ENCODE measurements at places on chromosomes 2 and 18.

DNA sequence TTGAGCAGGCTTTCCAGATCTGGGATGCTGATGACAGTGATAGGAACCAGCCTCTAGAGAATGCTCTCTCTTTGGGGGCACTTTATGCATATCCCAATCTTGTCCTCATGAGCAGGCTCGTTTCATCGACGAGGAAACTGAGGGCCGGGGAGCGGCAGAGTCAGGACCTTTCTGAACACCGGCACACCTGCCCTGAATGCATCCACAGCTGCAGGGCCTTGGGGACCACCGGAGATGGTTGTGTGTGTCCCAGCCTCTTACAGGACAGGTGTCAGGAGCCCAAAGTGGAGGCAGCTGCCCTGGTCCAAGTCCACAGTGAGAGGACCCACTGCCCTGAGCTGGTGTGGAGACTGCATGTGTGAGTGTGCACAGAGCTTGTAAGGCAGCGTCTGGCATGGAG lies 47.6 kb upstream of the FAHD2A start:
- DNase-seq = no peak

GRCh38 chr18:60018618-60019462 lies 119.0 kb downstream of the PMAIP1 start:
- peak; percentile 60 for DNase-seq

DNA sequence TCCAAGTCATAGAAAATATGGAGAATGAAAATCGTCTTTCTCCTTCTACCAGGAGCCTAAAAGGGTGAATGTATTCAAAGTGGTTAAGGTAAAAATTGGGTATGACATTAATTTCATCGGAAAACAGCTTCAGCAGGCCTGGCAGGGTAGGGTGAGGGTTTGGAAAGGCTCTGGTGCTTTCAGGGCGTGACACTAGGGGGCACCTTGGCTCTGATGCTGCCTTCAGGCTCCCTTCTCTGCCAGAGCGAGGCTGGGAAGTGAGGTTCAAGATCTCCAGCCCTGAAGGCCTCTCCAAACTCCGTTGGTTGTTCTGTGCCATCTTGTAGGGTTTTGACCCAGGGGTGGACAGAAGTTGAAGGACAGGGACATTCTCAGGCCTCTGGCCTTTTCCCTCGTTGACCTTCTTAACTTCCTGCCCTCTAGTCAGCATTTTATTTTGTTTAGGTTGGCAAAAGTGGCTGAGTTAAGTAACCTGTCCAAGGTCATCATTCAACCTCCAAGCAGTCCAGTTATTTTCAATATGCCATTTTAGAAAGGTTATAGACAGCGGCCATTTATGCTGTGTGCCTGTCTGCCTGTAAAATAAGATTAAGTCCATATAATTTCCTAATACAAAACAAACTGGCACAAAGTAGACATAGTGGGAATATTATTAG lies 40.3 kb downstream of the EML6 start:
- DNase-seq = no peak

- no peak for DNase-seq
Observed at GRCh38 chr18:5237083-5237722, 40.1 kb upstream of the AKAIN1 start.

DNA sequence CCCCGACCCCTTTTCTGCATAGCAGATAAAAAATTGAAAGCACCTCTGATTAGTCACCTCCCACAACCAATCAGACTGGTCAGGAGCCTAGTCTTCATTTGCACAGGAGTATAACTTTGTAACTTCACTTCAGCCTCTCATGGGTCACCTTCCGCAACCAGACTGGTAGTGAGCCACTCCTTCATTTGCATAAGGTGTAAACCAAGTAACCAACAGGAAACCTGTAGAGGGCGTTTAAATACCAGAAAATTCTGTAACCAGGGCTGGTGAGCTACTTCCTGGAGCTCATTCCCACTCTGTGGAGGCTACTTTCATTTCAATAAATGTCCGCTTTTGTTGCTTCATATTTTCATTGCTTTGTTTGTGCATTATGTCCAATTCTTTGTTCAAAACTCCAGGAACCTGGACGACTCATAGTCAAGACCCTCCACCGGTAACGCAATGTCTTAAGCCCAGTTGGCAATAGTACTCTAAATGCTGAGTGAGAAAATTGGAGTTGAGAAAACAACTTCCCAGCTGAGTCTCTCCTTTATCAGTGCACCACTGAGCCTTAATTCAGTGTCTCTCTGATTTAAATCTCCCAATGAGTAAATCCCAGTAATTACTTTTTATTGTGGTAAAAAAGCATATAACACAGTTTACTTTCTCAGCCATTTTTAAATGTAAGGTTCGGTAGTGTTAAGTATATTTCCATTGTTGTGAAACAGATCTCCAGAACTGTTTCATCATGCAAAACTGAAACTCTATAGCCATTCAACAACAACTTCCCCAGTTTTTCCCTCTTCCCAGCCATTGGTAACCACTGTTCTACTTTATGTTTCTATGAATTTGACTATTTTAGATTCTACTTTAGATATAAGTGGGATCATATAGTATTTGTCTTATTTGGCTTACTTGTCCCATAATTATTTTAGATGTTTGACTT lies 392.7 kb upstream of the SLC8A1 start:
- no peak for DNase-seq

GRCh38 chr2:154694881-154695280 lies 3.6 kb upstream of the KCNJ3 start:
- DNase-seq = no peak

DNA sequence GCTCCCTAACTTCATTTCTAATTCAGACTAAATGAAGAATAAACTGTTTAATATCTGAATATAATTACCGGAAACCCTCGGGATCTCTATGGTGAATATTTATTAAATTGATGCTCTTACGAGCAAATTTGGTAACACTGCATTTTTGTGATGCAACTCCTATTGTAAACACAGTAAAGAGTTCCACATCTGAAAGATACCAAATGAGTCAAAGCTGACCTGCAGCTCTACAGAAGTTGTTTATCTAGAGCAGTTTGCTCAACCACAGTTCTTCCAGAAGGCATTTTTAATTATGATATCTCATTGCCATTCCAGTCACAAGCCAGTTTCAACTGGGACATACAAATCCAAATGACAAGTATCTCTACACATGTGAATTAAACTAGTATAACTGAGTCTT lies 129.7 kb downstream of the PKP4 start:
- peak; percentile 68 for DNase-seq

DNA sequence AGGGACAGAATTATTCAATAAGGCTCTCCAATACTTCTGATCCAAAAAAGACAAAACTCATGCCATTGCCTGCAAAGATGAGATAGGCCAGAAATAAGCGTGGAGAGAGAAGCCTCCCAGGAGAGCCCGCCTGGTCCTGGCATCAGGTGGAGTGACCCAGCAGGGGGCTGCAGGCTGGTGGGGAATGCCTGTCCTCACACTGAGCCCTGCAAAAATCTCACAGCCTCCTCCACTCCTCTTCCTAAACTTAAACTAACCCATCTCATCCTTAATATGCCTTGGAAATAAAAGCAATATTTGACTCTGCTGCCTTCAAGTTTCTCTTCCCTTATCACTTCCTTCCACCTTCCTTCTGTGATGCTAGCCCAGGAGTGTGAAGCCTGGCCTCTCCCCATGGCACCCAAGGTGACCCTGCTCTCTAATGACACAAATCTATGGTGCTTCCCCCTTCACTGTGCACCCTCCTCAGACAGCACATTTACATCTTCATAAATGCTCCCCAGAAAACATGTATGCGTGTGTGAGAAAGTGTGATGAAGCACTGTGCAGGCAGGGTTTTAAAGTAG lies 218.4 kb downstream of the ANAPC1 start:
- DNase-seq = no peak

GRCh38 chr2:68171146-68171545 lies 13.5 kb downstream of the PNO1 start:
- DNase-seq = no peak

GRCh38 chr2:172177996-172178395 lies 75.3 kb upstream of the DLX2 start:
- DNase-seq = peak; percentile 74

- DNase-seq = no peak
Observed at GRCh38 chr2:239402666-239403065, 1.8 kb upstream of the HDAC4 start.

DNA sequence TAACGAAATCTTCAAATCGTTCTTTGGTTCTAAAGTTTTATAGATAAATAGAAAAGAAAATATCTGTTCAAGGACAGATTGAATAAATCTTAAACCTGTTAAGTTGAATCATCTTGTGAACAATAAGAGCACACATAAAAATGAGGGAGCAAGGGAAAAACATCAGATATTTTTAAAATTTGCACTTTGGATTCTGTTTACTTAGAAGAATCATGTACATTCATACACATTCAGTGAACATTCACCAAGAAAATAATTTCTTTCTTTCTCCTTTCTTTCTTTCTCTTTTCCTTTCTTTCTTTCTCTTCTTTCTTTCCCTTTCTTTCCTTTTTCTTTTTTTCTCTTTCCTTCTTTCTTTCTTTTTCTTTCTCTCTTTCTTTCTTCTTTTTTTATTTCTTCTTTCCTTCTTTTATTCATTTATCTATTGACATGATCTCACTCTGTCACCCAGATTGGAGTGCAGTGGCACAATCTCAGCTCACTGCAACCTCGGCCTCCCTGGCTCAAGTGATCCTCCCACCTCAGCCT lies 164.9 kb downstream of the PDE1A start:
- no peak for DNase-seq

- DNase-seq = no peak
Observed at GRCh38 chr2:53901192-53901591, 41.4 kb upstream of the GPR75 start.

DNA sequence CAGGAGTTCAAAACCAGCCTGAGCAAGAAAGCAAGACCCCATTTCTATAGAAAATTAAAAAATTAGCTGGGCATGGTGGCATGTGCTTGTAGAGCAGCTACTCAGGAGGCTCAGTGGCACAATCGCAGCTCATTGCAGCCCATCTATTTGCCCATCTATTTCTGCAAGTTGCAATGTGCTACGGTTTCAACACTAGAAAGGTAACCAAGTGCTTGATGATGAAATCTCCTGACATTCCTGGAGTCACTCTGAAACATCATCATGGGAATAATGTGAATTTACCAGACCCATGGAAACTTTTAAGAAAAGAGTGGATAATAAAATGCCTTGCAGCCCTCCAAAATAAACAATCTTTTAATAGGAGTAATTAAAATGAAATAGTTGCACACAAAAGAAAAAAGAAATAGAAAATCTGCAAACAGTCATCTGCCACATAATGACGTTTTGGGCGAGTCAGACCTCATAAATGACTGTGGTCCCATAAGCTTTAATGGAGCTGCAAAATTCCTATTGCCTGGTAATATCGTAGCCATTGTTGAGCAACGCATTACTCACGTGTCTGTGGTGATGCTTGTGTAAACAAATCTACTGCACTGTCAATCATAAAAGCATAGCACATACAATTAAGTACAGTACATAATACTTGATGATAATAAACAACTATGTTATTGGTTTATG lies 46.6 kb upstream of the AMMECR1L start:
- DNase-seq = peak; percentile 81

DNA sequence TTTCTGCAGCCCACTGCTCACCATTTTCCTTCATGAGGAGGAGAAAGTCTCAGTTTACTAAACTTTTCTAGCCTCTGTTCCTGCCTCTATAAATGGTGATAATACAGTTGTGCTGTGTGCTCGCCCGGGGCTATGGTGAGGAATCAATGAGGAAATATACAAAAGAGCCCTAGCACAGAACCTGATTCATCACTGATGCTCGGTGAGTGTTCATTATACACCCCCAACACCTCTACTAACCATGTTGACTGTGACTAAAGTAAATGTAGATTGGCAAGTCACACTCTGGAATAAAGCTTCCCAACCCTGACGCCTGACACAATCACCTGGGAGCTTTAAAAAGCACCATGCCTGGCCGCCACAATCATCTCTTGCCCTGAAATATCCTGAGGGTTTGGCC lies 118.8 kb upstream of the CYP1B1 start:
- DNase-seq = no peak

- DNase-seq = peak; percentile 41
Observed at GRCh38 chr2:240840435-240841060, 20.5 kb upstream of the KIF1A start.

- DNase-seq = peak; percentile 81
Observed at GRCh38 chr18:59823596-59824195, 76.1 kb upstream of the PMAIP1 start.

DNA sequence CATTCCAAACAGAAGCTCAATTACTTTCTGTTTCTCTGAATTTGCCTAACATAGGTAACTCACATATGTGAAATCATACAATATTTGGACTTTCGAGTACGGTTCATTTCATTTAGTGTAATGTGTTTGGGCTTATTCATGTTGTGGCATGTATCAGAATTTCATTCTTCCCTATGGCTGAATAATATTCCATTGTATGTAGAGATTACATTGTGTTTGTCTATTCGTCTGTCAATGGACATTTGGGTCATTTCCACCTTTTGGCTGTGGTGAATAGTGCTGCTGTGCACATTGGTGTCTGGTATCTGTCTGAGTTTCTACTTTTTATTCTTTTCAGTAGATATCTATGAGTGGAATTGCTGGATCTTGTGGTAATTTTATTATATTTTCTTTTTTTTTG lies 43.9 kb downstream of the LBH start:
- no peak for DNase-seq

DNA sequence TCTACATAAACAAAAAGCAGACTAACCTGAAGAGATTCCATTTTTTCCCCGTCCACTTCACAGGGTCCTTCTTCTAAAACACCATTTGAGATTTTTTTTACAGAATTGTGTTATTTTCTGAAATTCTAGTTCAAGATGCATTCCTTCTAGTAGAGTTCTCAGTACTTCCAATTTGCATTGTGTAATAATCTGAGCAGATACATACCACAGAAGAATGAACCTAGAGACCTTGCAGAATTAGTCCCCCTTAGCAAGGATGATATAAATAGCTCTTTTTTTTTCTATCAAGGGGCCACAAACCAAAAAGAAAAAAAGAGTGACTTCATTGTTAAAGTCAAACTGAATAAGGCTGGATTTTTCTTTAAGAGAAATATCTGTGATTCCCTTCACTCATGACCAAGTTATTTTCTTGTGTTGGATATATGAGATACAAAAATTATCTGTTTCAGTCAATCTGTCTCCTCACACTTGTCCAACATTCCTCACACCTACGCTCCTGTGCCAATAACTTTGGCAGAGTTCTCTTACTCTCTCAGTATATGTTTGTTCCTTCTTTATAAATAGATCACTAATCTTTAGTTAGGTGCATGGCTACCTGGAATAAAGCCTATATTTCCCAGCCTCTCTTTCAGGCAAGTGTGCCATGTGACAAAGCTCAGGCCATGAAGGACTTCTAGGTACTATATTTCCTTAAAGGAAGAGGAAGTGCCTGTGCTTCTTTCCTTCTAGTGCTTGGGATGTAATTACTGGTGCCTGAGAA lies 183.5 kb downstream of the ZNF385B start:
- peak; percentile 22 for DNase-seq

DNA sequence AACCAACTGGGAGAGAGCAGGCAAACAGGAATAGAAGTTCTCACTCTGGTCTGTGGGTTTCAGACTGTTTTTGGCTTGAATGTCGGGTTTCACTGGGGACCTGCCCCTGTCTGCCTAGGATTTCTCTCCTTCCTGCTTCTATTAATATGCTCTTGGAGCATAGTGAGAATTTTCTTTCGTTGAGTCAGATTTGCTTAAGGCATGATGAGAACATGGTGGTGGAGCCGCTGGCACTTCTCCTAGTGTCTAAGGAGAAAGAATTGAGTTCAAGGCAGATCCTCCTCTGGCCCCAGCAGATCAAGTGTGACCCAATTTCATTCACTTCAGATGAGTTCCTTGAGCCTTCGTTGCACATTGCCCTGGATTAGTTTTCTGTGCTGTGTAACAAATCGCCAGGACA lies 103.9 kb upstream of the HS6ST1 start:
- peak; percentile 95 for DNase-seq

Measured in fibroblast of skin of right biceps (primary cell).